ENCODE measurements at places on chromosomes 2 and 18.
A peak's percentile ranks its signal among the peaks of the same experiment; 100 is the strongest.

DNA sequence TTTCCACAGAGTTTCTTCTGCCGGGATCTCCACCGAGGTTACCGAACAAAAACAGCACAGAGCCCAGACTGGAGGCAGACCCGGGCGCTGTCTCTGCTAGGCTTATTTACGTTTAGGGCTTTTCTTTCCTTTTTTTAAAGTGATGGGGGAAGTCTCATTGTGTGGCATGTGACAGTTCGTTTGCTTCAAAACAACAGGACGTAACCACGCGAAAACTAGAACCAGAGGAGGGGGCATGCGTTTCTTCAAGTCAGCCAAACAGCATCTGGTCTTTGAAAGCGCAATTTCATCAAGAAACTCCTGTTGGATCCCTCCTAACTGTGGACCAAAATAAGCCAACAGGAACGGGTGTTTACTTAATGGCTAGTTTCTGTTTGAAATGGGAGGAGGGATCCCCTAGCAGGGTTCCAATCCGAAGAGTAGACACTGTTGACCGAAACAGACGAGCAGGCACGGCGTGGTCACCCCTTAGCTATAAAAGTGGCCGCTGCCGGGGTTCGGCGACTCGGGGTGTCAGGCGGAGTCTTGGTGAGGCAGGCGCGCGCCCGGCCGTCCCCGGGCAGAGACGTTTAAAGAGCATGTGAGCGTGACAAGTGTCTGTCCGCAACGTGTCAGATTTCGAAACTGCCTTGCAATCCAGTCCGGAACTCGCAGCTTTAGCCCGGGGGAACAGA lies 997 bp upstream of the TGIF1 start:
- DNase-seq = peak; percentile 78

DNA sequence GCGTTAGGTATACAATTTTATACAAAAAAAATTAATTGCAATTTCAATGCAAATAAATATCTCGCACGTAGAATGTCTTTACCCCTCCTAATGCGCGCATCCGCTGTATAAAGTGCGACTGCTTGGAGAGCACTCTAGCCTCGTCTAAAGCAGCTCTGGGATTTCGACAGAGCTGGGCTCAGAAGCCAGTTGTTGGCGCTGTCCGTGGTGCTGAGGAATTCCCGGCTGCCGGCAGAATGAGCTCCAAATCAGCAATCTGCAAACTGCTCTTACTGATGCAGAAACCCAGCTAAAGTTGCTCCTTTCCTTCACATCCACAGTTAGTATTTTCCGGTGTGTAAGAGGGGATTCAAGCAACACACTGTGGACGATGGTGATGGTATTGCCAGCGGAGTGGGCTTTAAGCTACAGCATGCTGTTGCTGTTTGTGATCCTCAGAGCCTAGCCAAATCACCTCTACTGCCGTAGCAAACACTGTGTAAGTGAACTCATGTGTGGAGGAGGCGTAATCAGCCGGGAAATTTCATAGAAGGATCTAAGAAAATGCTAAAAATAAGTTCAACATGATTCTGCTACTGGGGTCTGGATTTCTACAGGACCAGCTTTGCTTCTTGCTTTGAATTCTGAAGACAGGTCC lies at the start of gene VWC2L:
TSS of gene VWC2L (plus strand) at position 137 of the 637 bp plus-strand sequence. CDS start 3,140 bp downstream, outside the sequence.
- peak; percentile 80 for DNase-seq

DNA sequence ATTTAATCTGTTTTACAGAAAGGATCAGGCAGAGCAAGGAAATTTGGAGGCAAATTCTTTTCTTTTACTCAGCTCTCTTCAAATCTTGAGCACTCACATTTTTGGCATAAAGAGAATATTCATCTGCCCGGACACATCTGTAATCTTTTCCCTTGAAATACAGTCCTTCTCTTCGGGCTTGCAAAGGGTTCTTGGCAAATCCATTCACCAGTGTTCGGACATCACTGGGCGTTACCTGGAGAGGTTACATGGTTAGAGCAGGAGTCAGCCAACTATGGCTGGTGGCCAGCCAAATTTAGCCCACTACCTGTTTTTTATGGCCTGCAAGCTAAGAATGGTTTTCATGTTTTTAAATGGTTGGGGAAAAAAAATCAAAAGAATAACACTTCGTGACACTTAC lies 2.1 kb downstream of the PFN4 start:
- peak; percentile 78 for DNase-seq

DNA sequence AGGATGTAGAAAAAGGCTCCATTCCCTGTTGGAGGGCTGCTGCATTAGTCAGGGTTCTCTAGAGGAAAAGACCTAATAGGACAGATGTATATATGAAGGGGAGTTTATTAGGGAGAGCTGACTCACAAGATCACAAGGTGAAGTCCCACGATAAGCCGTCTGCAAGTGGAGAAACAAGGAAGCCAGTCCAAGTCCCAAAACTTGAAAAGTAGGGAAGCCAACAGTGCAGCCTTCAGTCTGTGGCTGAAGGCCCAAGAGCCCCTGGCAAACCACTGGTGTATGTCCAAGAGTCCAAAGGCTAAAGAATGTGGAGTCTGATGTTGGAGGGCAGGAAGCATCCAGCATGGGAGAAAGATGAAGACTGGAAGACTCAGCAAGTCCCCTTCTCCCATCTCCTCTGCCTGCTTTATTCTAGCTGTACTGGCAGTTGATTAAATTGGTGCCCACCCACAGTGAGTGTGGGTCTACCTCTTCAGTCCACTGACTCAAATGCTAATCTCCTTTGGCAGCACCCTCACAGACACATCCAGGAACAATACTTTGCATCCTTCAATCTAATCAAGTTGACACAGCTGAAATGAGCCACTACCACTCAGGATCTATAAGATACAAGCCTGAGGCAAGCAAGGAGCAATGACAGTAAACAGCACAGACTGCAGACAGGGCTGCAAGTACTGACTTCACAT lies 30.0 kb upstream of the ATG16L1 start:
- no peak for DNase-seq

GRCh38 chr18:11125492-11126315 lies 23.7 kb downstream of the PIEZO2 start:
- no peak for DNase-seq

Measured in muscle of arm (tissue), 14 donors.